AG10803 (cell line): ENCODE measurements at places on chromosomes 1 and 21.

DNA sequence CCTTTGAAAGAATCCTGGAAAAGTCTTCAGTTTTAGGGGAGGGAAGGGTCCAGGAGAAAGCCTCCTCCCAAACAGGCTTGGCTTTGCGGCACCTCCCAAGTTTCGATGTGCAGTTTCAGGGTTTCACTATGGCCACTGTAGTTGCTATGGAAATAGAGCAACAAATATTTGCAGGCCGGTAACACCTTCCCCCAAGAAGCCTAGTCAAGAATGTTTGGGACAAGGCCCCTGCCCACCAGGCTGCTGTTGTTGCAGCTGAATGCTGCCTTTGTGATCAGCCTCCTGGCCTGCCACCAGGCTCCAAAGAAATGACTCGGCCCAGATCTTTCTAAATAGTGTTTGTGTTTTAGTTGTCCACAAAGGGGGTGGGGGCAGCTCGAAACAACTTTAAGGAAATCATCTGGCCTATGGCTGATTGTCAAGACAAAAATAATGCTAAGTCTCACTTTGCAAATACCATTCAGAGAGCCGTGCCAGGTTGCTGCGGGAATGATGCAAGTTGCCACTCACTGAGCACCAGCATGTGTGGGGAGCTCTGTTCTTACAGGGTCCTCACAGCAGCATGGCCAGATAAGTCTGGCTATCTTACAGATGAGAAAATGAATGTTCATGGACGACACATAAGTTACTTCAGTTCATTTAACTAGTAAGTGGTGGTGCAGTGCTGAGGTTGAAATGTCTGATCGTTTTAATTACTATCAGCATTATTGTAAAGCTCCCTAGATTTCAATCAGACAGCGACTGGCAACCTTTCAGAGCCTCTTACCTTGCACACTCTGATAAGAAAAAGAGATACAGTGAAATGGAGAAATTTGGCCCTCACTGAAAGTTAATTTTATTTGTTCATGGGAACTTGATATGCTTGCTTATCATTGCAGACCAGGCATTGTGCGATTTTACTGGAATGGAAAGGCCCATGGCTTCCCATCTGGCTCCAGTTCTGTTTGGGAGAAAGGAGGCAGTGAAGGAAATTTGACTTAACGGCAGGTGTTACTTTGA is 91.2 kb upstream of the JUN start:
- peak; percentile 91 for DNase-seq

DNA sequence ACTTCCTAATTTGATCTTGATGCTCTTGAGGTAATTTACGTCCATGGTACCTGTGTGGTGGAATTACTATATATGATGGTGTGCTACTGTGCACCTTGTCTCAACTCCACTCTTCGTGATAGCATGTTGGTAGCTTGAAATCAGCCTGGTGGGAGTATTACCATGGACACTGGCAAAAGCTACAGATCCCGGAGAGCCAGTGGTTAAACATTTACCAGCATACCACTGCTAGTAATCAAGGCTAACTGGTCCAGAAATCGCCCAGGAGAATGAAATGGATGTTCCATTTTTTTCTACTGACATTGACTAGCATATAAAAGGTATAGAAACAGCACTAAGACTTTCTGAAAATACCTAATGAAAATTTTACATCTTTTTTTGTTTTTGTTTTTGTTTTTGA is 30.6 kb downstream of the ELK4 start:
- DNase-seq, result no peak

- DNase-seq, result no peak
These were observed 71.2 kb downstream of the PCNX2 start for GRCh38 chr1:233224311-233224710.

DNA sequence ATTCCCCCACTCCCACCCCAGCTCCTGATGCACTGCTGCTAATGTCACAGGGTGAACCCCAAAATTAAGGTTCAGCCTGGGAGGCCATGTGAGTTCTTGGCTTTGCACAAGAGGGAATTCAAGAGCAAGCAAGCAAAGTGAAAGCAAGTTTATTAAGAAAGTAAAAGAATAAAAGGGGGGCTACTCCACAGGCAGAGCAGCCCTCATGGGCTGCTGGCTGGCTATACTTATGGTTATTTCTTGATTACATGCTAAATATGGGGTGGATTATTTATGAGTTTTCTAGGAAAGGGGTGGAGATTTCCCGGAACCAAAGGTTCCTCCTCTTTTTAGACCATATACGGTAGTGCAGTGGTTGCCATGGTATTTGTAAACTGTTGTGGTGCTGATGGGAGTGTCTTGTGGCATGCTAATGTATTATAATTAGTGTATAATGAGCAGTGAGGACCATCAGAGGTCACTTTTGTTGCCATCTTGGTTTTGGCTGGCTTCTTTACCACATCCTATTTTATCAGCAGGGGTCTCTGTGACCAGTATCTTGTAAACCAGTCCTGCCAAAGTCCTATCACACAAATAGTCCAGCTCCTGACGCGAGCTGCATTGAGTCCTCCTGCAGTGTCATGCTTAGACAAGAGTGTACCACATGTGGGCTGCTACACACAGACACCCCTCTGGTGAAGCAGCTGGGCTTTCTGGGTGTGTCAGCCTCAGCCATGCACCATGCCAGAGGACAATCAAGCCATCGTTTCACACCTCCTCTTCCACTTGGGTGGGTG is 46.4 kb upstream of the CSF1 start:
- peak; percentile 83 for DNase-seq

- DNase-seq, result no peak
These were observed 25.2 kb downstream of the EXOC8 start for GRCh38 chr1:231312432-231312788.

GRCh38 chr1:206705191-206705590 is 20.5 kb downstream of the MAPKAPK2 start:
- DNase-seq, result peak; percentile 84

DNA sequence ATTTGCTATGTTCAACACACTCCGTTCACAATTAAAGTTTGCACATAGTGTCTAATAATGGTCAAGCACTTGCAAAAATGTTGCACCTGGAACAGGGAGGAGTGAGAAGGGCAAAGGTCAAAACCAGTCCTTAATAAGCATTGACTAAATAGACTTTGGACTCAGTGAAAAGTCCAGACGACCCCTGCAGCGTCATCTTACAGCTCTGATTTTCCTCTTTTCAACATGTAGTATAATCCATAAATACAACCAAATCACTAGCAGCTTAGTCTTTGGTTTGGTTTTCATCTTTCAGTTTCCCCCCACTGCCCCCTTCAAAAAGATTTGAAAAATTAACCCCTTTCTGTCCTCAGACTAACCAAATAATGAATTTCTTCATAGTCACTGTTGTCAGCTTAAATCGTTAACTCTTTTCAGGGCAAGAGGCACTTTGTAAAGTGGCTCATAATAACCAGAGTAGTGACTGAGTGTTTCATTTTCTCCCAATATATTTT is 290.3 kb downstream of the PTPRC start:
- DNase-seq, result no peak

- DNase-seq, result no peak
These were observed 41.8 kb downstream of the TRPM2 start for GRCh38 chr21:44395260-44395659.

- no peak for DNase-seq
These were observed 115.3 kb downstream of the C1orf21 start for GRCh38 chr1:184502161-184502560.

DNA sequence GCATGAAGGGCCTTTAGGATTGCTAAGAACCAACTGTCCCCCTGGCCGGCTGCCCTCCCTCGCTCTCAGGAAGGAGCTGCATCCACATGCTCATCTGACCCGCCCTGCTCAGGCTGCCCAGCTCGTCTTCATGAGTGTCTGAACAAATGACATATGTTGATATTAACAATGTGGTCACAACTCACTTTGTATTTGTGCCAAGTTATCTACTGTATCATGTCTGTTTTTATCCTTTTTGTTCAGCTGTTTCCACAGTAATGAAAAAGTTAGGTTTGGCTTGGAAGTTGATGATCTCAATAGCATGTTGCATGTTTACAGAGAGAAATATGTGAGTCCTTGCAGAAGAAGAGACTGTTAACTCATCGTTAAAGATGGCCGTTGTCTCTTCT is 75.1 kb downstream of the PHTF1 start:
- DNase-seq, result peak; percentile 67

DNA sequence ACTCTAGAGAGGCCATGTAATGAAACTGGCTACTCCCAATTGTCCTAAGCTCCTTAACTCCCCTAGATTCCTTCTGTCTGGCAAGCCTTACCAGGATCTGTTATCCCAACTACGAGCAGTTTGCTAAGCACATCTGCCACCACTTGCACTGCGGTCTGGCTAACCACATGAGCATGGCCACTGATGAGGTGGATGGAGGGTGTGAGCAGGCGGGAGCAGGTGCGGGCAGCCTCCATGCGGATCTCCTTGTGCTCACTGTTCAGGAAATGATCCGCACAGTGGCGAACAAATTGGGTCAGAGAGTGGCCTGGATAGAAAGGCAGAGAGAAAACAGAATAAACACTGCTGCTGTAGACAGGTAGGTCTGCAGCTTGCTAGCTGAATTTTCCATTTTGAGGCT is 24.0 kb downstream of the MTOR start:
- DNase-seq, result no peak

DNA sequence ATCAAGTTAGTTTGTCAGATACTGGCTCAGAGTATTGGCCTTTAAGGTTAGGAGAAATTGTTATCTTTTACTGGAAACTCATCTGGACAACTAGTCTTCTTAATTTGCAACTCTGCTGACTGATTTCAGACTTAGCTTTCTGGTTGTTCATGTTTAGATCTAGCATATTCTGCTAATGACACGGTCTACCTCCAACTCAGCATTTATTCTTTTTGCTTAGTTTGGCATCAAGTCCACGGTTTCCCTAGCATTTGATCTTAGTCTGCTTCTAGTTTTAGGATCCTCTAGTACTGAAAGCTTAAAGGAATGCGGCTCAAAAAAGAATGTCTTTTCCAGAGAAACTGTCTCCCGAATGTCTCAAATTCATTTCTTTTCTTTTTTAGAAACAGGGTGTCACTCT is 75.6 kb upstream of the SLFNL1 start:
- DNase-seq, result no peak

DNA sequence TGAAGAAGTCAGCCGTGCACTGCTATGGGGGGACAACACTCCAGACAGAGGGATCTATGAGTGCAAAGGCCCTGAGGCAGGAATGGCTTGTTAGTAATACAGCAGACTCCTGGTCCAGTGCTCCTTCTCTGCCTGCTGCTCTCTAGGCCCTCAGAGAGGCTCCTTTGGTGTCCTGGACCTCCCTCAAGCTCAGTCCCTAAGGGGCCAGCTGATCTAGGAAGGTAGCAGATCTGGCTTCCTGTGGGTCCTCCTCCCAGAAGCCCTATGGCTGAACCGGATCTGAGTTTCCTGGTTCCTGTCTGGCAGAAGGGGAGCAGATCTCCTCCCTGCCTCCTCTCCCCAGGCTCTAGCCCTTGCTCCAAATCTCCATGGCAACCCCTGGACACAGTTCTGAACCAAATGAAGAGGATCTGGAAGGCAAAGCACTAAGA is at the start of gene LDLRAD2:
Gene LDLRAD2, plus strand, starts transcription at position 391 of the 431 bp plus-strand sequence. CDS start 187 bp downstream, outside the sequence.
- peak; percentile 33 for DNase-seq

DNA sequence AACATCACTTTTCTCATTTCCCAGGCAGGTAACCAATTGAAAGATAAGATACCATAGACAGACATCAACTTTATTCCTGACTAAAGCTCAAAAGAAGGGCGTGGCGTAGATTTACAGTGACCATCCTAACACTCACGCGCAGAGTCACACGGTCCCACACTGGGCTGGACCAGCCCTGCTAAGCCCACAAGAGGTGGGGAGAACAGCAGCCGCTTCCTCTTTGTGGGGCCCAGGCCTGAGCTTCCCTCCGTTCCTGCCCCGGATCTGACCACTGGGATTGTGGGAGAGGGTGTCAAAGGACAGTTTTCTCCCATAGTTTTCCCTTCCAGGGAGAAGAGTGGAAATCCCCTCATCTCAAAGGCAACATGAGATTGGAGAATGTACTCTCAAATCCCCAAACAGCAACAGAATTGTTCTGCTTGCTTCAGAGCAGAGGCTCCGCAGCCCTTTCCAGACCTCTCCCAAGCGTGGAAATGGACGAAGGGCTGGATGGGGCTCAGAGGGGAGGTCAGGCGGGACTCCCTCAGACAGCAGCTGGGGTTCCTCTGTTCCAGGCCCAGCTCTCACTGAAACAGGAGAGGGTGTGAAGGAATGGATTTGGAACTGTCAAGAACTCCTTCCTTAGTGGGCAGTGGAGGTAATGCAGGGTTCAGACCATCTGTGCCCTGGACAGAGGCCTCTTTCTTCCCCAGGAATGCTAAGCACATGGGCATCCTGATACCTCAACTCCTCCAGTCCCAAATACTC is 33.7 kb downstream of the L1TD1 start:
- no peak for DNase-seq

DNA sequence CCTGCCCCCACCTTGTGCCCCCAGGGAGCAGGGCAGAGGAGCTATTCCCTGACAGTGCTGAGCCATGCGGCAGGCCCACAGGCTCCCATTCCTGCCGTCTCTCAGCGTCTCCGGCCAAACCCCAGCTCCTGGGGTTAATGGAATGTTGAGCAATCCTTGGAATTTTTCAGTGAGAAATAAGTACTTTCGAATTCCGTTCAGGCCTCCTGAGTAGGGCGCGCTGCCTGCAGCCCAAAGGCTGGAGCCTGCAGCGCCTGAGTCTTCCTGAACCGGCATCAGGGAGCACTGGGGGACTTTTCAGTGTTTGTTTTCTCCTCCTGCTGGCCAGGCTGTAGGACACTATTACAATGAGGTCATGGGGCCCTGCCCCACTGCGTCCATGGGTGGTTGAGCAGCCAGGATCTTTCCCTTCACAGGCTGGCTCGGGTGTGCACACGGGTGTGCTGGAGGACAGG is 33.3 kb upstream of the CSF1 start:
- DNase-seq, result peak; percentile 98

- DNase-seq, result no peak
These were observed 11.1 kb upstream of the SRM start for GRCh38 chr1:11070876-11071275.

DNA sequence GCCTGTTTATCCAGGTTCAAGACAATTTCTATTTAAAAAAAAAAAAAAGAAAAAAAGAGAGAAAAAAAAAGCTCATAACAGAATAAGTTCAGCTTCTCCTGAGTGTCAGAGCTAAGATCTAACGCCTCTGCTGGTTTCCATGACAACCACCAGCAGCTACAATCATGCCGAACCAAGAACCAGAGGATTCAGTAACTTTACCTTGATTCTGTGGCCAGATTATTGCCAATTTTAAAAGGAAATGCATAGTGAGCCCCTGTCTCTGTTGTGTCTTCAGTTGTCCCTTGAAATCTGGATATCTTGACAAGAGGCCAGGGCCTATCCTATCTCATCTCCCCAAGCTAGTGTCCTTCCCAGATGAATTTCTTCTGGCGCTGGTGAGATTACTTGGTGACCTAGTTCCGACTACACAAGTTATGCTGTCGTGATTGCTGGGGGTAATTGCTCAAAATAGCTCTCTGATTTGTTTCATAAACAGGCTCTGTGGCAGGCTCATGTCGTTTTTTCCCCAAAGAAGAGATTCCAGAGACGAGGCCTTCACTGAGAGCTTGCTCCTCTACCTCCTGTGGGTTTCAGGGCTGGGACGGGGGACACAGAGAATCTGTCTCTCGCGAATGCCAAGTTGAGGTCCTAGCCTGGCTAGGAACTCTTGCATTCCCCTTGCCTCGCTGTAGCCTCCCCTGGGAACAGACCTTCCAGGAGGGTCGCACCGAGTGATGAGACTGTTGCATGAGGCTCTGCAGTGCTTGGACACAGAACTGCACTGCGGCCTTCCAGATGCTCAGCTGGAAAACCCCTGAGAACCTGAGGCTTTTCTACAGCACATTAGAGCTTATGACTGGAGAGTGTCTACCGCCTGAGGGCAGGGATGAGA is 32.4 kb upstream of the SCCPDH start:
- peak; percentile 32 for DNase-seq
